ENCODE measurements at places on chromosomes 4 and X.

DNA sequence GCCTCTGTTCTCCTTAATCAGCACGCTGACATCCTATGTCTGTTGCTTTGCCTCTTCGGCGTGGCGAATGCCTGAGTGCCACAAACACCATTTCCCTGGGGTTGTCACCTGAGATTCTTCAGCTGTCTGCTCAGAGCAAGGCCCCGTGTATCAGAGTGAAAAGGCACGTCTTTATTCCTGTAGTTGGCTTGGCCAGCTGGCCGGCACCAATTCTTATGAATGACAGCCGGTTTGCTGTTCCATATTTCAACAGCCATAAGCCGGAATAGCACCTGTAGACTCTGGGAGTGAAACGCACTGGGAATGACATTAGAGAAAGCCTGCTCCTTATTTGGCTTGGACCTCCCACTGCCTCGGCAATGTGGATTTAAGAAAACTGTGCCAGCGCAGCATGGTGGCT, 89.3 kb downstream of the MGST2 start:
- DNase-seq = no peak

- no peak for DNase-seq
Observed at GRCh38 chrX:110671068-110671803, 124.4 kb downstream of the CHRDL1 start.

DNA sequence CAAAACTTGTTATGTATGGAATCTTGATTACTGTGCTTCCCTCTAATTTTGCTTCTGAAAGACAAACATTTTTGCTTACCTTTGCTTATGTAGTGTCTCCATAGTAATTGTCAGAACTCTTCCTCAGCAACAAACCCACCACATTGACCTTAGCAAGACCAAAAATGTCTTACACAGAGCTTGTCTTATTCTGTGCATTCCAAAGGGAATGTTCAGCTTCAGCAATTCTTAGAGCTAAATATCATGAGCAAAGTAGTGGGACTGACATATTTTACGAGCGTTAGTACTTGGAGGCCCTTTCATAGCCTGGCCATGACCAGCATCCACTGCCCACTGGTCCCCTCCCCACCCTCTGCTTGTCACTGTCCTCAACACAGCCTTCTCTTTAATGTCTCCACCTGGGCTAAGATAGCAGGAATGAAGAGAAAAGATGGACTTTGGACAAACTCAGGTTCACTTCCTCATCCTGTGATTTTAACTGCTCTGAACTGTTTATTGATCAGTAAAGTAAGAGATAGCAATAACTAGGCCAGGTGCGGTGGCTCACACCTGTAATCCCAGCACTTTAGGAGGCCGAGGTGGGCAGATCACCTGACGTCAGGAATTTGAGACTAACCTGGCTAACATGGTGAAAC, 15.5 kb upstream of the SH3D19 start:
- DNase-seq = no peak

DNA sequence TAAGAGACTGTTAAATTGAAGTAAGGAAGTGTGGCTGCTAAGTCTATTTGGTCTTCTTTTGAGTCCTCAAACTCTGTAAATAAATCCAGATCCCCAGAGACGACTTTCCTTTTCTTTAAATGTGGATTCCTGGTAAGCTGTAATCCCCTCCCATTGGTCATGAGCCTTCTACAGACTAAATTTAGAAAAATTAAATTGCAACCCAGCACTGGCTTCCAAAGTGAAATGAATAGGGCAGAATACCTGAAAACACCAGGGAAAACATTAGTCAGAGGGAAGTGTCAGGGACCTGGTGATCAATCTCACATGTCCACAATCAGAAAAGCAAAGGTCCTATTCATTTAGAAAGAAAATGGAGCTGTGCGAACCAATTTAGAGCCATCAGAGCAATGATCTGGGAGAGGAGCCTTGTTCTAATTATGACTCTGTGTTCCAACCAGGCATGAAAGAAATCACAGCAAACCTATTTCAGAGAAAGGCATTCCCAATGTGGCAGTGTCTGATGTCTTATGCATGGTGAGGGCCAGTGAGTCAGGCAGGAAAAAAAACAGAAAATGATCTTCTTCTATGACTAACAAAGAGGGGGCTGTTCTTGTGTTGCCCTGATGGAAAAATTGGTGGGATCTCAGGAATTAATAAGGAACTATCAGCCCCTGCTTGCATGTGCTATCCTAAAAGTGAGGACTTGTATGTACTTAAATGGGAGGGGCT, 19.8 kb upstream of the CCDC149 start:
- no peak for DNase-seq

- DNase-seq = no peak
Observed at GRCh38 chr4:143699331-143700045, 987 bp downstream of the FREM3 start.

- DNase-seq = no peak
Observed at GRCh38 chr4:1544861-1545281, 138.6 kb upstream of the NKX1-1 start.

- DNase-seq = peak; percentile 52
Observed at GRCh38 chr4:157992038-157992705, 180.7 kb downstream of the GASK1B start.

Data from NCI-H1417 treated with DMSO at 0.1 percent for 48 hours (cell line).